ENCODE measurements at places on chromosomes 12 and 14.

DNA sequence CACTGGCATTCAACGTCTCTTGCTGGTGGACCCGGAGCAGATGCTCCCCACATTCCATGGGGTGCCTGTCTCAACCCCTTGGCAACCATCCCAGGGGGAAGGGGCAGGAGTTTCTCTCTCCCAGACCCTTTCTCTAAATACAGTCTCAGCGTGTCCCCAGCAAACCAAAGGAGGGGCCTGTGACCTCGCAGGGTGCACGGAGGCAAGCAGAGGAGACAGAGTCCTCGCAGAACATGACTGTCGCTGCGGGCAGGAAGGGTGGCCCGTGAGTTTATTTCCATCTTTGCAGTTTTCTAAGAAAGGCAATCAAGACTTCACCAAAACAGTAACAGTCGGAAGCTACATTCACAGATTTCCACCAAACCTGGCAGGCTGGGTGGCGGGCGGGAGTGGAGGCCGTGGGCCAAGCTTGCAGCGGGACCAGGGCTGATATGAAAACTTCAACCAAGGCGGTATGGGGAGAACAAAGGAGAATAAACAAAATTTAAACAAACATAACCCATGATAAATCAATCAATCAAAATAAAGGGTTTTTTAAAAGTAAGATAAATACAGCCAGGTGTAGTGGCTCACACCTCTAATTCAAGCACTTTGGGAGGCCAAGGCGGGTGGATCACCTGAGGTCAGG, 18.6 kb downstream of the BRF1 start:
- DNase-seq: no peak

DNA sequence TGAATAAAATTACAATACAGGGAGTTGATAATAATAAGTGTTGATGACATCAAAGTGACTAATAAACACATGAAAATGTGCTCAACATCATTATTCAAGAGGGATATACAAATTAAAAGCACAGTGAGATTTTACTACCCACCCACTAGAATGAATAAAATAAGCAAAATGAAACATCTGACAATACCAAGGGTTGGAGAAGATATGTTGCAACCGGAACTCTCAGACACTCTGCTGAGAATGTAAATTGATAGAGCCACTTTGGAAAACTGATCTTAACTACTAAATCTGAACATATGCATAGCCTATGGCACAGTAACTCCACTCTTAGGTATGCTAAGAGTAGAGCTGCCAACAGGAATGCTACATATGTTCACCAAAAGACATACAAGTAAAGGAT, 44.0 kb upstream of the CEP83 start:
- DNase-seq: no peak

- DNase-seq: no peak
Measured at GRCh38 chr12:7879246-7879645, 6.5 kb upstream of the SLC2A14 start.

GRCh38 chr12:102197789-102198188, at the start of gene PMCH:
Gene PMCH (minus strand): TSS chr12:102197833. CDS start chr12:102197770, 63 bp downstream.
- no peak for DNase-seq

DNA sequence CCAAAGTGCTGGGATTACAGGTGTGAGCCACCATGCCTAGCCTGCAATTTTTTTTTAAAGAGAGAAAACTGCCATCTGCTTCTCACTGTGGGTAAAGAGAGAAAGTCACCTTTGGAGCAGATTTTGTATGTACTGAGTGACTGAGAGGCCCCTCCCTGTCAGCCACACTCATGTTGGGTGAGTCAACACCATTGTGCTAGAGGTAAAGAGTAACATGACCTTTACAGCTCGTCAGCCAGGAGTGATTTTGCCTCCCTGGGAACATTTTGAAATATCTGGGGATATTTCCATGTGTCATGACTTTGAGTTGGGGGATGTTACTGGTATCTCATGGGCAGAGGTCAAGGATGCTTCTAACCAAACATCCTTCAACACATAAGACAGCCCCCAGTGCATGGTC, 115.2 kb downstream of the KSR2 start:
- no peak for DNase-seq

DNA sequence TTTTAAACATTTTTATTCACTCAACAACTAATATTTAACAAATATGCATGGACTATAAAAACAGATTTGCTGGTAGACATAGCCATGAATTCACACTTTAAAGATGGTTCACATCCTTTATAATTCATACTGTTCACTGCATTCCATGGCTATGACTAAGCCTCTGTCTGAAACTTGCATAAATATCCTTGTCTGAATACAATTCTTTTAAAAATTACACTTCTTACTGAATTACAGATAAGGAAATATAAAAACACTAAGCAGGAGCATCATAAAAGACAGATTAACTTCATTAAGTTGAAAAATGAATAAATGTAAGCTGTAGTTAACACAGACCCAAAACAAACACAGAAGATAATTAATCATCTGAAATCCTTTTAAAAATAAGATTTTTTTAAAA, 53.8 kb downstream of the GXYLT1 start:
- DNase-seq: no peak

GRCh38 chr14:77421201-77421600, 2.1 kb downstream of the NOXRED1 start:
- DNase-seq: no peak

DNA sequence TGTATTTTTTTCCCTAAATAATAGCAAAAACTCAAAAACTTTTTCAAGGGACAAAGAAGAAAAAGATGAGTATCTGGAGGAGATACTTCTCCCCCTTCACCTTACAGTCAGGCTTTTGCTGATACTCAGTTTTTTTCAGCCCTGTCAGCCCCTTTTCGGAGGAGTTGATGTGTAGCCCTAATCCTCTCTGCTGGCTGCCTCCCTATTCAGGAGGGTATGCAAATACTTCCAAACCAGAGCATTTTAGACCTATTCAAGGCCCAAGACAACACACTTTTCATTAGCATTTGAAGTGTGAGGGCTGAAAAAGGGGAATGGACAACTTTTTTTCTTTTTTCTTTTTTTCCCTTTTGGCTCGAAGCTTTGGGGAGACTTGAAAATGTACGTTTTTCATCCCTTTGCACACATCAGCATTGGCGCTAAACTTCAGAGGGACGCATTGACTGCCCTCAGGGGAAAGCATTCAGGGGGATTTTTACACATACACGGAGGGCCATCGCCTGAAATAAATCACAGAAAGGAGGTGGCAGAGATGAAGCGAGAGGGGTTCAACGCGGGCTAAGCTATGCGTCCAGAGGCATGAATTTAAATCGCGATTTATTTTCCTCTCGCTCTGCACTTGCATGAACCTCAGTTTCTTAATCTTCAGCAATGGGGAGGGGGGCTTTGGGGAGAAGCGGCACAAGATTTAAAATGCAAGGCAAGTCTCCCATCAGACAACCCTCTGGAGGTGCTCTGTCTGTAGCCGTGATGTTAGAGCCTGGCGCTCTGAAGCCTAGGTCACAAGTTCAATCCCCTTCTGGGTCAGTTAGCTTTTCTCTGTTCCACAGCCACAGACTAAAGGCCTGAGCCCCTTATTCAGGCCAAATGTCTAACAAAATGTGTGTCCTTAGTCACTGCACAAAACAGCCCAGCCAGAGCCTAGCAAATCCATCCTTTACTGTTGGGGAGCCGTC, 86.3 kb downstream of the ASCL1 start:
- DNase-seq: no peak

- no peak for DNase-seq
Measured at GRCh38 chr12:109779382-109779781, 53.8 kb downstream of the TRPV4 start.

- no peak for DNase-seq
Measured at GRCh38 chr12:130526813-130527212, 189.1 kb downstream of the PIWIL1 start.

DNA sequence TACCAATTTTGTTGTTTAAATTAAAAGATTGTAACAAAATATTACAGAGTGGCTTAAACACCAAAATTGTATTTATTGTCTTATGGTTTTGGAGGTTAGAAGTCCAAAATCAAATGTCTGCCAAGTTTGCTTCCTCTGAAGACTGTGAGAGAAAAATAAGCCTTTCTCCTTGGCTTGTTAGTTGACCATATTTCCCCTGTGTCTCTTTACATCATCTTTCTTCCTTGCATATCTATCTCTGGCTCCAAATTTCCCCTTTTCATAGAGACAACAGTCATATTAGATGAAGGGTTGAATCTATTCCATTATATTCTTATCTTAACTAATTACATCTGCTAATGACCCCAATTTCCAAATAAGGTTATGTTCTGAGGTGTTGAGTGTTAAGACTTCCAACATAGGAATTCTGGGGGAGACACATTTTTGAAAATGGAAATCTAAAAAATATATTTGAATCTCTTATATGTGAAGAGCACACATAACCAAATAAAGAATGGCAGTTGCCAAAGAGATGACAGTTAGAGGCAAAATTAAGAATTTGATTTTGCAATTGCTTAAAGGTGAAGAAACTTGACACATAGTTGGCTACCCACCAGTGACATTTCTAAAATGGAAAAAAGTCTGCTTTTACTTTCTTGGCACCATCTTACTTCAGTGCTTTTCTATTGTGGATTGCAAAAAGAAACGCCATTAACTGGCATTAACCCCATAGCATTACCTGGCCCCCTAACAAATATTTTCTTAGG, 407.2 kb downstream of the FSCB start:
- no peak for DNase-seq

GRCh38 chr14:59481871-59482540, 2.2 kb downstream of the L3HYPDH start:
- no peak for DNase-seq

DNA sequence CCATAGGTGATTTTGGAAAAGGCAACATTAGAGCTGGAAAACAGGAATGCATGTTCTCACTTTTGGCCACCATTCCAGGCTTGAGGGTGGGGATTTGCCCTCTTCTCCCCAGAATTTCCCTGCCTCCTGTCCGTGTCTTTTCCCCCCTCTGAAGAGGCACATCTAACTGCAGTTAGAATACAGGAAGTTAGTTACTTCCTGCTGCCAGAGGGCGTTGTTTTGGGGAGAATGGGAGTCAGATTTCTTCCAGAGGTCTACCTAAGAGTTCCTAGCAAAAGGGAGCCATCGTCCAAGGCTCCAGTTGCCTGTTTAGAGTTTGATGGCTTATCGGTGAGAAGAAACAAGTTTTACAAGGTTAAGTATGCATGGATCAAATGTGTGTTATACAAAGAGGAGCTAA, 112.8 kb upstream of the IGF1 start:
- DNase-seq: no peak

GRCh38 chr12:53452159-53453077, 516 bp downstream of the PCBP2 start:
- peak; percentile 66 for DNase-seq

DNA sequence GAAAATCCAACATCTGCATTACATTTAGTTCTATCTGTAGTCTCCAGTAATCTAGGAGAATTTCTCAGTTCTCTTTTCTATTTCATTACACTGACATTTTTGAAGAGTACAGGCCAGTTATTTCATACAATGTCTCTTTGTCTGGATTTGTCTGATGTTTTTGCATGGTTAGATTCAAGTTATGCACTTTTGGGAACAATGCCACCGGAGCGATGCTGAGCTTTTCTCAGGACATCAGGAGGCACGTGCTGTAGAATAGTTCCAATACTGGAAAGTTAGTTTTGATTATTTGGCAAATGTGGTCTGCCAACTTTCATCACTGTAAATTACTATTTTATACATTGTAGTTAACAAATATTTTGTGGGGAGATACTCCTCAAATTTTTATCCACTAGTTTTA, 43.1 kb downstream of the ALDH1L2 start:
- DNase-seq: no peak

GRCh38 chr12:6914947-6915788, 788 bp downstream of the ENO2 start:
- DNase-seq: no peak

DNA sequence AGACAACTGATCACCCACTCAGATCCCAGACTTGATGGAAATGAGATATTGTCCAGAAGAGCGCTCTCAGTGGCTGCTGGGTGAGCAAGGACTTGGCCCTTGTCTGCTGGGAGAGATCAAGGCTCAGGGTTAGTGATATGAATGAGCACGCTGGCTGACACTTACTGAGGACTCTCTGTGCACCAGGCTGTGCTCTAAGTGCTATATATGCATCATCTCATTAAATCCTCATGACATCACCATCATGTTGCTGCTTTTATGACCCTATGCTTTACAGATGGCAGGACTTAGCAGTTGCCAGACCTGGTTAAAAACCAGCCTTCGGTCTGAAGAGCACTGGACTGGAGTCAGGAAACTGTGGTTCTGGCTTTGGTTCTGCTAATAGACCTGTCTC, 260.9 kb downstream of the VRK1 start:
- DNase-seq: no peak

GRCh38 chr12:65675141-65675621, 149.1 kb upstream of the HMGA2 start:
- DNase-seq: no peak

GRCh38 chr14:99093532-99094517, 178.2 kb downstream of the BCL11B start:
- no peak for DNase-seq

DNA sequence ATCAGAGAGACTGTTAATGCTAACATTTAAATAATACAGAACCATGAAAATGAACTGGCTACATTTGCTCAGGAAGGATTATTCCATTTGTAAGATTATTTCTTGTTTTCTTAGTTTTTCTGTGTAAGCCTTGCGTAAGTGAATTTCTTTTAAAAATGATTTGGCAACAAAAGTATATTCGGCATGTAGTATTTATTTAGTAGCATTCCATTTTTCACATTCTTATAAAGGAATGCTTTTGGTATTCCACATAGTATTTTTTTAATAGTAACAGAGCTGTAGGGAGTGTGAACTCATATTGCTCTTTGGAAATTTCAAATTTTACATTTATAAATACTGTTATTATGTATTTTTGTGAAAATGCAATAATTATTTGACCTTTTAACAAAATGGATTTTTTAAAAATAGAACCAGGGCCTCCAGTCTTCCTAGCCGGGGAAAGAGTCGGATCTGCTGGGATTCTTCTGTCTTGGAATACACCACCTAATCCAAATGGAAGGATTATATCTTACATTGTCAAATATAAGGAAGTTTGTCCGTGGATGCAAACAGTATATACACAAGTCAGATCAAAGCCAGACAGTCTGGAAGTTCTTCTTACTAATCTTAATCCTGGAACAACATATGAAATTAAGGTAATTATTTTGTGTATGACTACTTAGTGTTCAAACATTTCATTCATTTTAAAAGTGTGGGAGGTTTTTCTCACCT, 1.2 kb downstream of the PTPRQ start:
- no peak for DNase-seq

DNA sequence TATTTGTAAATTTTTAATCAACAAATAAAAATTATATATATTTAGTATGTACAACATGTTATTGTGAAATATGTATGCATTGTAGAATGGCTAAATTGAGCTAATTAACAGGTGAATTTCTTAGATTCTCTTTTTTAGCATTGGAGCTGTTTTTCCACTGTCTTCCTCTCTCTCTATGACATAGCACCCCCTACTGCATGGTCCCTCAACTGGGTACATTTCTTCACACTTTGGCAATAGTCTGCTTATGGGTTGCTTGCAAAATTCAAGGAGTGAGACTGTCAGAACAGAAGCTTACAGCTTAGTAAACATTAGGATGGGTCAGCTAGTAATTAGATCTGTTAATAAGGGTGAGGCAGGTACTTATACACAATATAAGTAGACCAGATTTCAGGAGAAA, 658.5 kb upstream of the MGAT4C start:
- no peak for DNase-seq

Data from stimulated activated CD8-positive, alpha-beta memory T cell treated with anti-CD3 and anti-CD28 coated beads, Interleukin-4, amount 100 ng/mL, for 24 hours (primary cell).